Ovary (tissue), 10 donors: ENCODE measurements at places on chromosomes 3 and 15. TPM values are rescaled to one million over a fixed set of nuclear protein-coding genes. Genes with fewer than 3 reads are reported as not detected.

Gene PLS1
- polyA plus RNA-seq, result 0.94 TPM

Gene TPRG1
- 7.5 TPM for polyA plus RNA-seq

Gene IFT80
- 16.8 TPM for polyA plus RNA-seq

Gene KY
- polyA plus RNA-seq, result 0.87 TPM

Gene POPDC2
- polyA plus RNA-seq, result 3.0 TPM

Gene SEMA3F
- polyA plus RNA-seq, result 8.3 TPM

Gene SAXO2
- 0.55 TPM for polyA plus RNA-seq

Gene CLRN1
- polyA plus RNA-seq, result not detected

Gene EXD1
- not detected for polyA plus RNA-seq

Gene SV2B
- 0.10 TPM for polyA plus RNA-seq

Gene SCAANT1
- polyA plus RNA-seq, result not detected

Gene GOLGA8F
- not detected for polyA plus RNA-seq

Gene UBP1
- 62.7 TPM for polyA plus RNA-seq
